ENCODE measurements at places on chromosomes 4 and X.

DNA sequence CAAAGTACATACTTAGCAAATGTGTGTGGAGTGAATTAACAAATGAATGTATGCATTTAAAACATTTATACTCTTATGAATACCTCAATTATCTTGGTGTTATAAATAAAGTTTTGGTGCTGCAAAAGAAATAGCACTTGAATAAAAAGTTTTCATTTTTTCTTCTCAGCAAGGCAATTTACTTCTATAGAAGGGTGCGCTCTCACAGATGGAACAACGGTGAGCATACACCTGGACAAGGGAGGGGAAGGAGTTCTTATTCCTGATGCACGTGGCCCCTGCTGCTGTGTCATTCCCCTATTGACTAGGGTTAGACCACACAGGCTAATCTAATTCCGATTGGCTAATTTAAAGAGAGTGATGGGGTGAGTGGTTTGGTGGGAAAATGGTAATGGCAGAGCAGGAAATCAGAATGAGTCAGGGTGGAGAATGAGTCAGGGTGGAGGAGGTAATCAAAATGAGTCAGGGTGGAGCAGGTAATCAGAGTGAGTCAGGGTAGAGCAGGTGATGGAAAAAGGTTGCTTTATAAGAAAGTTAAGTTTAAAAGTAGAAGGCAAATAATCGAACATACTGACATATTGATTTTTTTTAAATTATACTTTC lies 28.2 kb upstream of the PGK1 start:
- no peak for DNase-seq

DNA sequence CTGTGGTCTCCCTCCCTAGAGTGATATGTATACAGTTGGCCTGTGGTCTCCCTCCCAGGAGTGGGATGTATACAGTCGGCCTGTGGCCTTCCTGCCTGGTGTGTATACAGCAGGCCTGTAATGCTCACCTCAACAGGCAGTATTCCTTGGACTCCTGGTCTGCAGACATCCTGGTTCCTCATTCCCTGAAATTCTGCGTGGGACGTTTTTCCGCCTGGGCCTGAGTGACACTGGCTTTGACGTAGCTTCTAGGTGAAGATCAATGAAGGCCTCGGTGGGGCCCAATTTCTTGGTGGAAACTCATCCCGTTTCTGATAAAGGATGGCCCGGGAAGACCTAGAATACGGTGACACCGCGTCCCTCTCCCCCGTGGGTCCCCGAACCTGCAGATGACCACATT lies 98.7 kb upstream of the PPP2R3B start:
- DNase-seq, result no peak

- DNase-seq, result no peak
Measured at GRCh38 chr4:21628916-21629610, 319.5 kb downstream of the KCNIP4 start.

- DNase-seq, result no peak
Measured at GRCh38 chrX:65933085-65933589, 106.7 kb downstream of the VSIG4 start.

DNA sequence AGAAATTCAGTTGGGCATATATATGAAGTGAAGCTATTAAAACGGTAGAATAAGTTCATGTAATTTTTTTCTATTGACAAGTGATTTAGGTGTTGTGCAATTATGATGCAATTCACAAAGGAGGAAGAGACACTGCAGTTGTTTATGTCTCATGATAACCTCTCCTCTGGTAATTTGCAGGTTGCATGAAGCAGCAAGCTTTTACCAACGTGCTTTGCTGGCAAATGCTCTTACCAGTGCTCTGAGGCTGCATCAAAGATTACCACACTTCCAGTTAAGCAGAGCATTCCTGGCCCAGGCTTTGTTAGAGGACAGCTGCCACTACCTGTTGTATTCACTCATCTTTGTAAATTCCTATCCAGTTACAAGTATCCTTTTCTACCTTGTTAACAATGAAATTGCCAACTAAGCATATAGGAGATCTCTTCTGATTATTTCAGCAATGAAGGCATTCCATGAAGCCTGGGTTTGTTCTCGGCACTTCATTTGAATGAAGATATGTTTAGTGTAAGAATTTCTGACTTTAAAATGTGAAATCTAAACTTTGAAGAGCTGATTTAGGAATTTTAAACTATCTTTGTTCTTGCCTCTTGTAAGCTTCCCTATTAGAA lies 3.9 kb downstream of the TMEM33 start:
- no peak for DNase-seq

DNA sequence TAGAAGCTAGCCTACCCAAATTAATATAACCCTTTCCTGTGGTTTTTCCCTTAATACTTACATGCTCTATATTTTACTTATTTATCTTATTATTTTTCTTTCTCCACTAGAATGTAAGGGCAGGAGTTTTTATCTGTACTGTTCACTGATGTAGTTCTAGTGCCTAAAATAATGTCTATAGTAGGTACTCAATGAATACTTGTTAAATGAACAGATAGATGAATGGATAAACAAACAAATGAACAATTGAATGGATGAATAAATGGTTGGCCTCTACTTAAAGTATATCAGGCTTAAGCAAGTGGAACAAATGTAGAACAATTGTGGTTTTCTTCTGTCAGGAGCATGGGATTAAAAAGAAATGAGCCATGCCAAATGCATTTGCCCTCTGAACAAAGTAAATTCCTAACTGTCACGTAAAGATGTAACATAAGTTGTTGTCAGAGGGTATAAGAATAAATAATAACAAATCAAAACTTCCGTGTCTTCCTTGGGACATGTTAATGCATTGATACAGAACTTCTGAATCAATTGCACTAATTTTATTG lies 54.1 kb downstream of the SYTL5 start:
- DNase-seq, result no peak

DNA sequence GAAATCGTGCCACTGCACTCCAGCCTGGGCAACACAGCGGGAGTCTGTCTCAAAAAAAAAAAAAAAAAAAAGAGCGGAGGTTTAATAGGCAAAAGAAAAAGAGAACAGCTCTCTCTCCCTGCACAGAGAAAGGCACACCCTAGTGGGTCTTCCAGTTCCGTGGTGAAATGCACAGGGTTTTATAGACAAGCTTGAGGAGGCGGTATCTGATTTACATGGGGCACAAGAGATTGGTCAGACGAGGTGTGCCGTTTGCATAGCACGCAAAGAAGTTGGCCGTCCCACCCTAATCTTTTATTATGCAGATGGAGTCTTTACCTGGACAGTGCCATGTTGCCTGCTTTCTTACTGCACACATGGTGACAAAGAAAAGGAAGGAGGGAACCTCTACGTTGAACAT lies 33.5 kb upstream of the REST start:
- DNase-seq, result peak; percentile 80

- DNase-seq, result no peak
Measured at GRCh38 chrX:78540171-78540570, 119.0 kb downstream of the RTL3 start.

DNA sequence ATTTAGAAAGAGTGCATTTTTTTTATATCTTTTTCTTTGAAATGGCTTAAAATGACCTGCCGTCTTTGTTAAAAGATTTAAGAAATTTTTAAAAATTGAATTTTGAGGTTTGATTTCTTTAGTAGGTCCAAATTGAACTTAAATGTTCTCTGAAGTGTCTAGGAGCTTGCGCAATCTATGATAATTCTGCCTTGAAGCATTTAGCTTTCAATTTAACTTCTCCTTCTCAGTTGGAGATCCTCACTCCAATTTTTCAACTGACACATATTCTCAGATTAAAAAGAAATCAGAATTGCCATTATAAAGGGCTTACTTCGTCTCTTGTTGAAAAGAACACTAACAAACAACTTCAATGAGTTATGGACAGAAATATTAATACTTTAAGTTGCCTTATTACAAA lies 273.5 kb downstream of the TMA16 start:
- no peak for DNase-seq

DNA sequence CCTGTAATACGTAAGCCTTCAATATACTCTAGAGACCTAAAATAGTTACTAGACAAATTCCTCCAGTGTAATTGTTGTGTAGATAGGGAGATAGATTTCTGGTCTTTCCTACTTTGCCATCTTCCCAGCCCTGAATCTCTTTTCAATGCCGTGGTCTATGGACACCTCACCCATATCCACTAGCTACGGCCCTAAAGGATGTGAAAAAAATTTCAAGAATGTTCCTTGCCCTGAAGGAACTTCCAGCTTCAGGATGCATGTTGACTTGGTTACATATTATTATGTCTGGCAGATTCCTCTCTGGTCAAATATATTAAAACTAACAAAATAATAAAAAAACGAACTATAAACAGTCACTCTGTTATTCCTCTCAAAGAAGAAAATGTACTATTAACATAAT lies 52.4 kb upstream of the TSPAN5 start:
- DNase-seq, result no peak

DNA sequence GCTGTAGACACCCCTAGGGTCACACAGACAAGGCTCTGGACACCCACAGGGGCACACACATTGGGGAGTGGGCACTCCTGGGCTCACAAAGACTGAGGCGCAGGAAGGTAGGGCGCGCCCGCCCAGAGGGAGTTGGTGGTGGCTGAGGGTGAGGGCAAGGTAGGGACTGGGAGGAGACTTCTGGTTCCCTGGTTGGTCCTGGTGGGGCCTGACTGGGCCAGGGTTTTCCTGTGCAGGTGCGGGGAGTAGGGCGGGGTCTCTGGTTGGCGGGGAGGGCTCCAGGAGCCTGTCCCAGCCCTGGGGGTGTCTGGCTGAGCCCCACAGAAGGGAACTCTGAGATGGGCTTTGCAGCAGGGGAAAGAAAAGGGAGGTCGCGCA lies 6.7 kb upstream of the WAS start:
- no peak for DNase-seq

Measured in iPS DF 19.7 (cell line).